CD4-positive, alpha-beta T cell treated with Interleukin-17A for 4 hours (primary cell): ENCODE measurements at places on chromosomes 1 and 21.

DNA sequence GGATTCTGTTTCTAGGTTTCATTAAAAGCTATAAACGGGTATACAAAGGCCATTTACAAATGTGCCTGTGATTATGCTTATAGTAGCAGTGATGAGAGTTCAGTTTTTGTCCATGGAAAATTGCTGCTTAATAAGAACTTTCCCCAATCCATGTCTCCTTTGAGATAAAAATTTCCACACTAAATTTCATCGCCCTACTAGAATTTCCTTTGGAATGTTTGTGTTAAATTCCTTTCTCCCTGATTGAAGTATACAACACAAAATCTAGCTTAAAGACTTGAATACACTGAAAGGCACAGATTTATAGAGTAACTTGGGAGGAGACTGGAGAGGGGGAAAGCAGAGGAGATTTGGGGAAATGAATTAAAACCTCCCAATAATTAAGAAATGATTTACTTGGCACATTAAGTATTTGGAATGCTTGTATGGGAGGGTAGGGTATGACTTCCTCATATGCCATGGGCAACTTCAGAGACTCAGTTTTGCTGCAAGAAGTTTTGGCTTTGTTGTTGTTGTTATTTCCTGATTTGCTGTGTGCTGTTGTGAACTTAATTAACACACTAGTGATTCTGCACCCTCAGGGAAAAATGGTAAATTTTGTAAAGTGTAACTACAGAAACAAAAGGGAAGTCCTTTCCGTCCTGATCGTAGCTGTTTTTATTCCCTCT, 157.6 kb upstream of the LMO4 start:
- no peak for DNase-seq

- DNase-seq: no peak
These were observed 867.4 kb upstream of the ADGRL2 start for GRCh38 chr1:80933346-80933745.

GRCh38 chr1:21149855-21150432, 26.8 kb downstream of the EIF4G3 start:
- DNase-seq: no peak

DNA sequence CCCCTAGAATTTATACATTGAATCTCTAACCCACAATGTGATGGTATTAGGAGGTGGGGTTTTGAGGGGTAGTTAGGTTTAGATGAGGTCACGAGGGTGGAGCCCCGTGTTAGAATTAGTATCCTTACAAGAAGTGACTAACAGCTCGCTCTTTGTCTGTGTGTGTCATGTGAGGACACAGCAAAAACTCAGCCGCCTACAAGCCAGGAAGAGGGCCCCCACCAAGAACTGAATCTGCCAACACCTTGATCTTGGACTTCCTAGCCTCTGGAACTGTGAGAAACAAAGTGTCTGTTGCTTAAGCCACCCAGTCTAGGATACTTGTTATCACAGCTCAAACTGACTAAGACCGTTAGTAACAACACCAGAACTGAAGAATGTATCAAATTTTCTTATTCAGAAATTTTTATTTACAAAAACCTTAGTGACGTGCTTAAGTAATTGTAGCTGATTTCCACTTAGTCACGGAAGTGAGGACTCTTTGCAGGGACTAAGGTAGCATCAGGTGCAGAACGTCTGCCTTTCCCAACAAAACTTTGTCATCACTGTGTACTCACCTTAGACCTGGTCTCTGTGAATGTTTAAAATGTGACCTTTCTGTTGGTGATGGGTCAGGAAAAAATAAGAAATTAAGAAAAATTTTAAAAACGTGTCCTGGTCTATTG, 24.5 kb upstream of the LRRC8C start:
- DNase-seq: peak; percentile 82

GRCh38 chr1:86516335-86516734, 30.5 kb upstream of the CLCA4 start:
- no peak for DNase-seq

GRCh38 chr1:114135786-114136185, 17.9 kb downstream of the SYT6 start:
- no peak for DNase-seq

- no peak for DNase-seq
These were observed 17.8 kb upstream of the PTGFR start for GRCh38 chr1:78472851-78473496.

DNA sequence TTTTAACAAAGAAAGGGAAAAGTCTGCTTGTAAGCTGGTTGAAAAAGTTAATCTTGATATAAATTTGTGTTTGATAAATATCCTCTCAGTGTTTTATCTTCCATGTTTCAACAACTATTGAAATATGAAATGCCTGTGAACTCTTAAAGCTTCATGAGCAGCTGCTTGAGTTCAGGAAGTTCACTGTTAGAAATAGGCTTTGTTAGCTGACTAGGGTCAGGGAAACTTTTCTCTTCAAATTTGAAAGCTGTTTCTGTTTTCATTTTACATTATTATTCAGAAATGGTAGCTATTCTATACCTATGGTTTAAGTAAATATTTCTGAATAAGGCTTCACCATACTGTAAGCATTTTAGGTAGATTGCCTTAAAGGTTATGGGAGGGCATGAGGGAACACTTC, 191.7 kb downstream of the HS2ST1 start:
- no peak for DNase-seq

- DNase-seq: no peak
These were observed 8.6 kb downstream of the E2F2 start for GRCh38 chr1:23522244-23522982.

DNA sequence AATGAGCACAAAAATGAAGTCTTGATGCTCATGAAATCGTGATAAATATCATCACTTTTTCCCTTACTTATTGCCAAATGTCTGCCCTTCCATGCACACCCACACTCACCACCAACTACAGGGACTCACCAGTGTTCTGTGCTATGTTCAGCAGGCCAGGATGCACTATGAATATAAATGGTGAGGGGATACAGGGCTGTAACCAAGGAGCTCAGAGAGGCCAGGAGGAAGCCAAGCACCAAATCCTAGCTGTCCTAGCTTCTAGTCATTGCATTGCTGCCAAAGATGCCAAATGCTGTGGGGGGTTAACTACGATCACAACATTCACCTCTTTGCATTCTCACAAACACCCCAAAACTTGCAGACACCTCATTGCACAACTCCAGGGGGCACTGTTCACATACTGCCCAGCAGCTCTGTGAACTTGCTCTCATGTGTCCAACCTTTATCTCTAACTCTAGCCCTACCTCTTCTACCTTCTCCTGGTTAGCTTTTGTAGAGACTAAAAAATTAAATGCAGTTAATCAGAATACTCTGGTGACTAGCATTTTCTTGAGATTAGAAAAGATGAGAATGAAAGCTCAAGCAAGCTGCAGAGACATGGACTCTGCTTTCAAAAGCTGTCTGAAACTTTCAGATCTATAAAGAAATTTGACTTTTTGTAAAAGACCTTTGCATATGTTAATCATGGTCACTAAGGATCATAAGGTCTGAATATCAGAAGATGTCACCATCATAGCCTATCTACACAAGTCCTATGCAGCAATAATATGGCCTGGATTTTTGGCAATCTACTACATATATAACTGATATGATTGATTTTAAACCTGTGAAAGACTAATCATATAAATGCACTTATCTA, 13.9 kb upstream of the KIF14 start:
- DNase-seq: no peak

DNA sequence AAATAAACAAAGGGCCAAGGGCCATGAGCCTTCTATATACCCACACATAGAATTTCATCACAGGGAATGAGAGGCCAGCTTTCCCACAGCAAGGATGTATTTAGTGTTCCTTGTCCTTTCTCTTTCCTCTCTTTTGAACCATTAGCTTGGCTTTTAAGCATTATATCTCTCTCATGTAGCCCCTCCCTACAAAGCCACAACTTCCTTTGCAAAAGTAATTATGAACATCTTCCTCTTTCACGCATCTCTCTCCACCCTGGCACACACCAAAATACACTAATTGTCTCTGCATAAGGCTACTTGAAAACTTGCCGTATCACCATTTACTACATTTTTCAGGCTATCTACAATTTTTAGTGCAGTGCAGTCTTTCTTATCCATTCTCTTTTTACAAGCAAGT, 1.9 kb upstream of the AK5 start:
- peak; percentile 7 for DNase-seq

GRCh38 chr21:16376673-16377072, 646.9 kb downstream of the USP25 start:
- DNase-seq: no peak

GRCh38 chr21:45050797-45051489, 23.4 kb upstream of the ADARB1 start:
- DNase-seq: no peak

DNA sequence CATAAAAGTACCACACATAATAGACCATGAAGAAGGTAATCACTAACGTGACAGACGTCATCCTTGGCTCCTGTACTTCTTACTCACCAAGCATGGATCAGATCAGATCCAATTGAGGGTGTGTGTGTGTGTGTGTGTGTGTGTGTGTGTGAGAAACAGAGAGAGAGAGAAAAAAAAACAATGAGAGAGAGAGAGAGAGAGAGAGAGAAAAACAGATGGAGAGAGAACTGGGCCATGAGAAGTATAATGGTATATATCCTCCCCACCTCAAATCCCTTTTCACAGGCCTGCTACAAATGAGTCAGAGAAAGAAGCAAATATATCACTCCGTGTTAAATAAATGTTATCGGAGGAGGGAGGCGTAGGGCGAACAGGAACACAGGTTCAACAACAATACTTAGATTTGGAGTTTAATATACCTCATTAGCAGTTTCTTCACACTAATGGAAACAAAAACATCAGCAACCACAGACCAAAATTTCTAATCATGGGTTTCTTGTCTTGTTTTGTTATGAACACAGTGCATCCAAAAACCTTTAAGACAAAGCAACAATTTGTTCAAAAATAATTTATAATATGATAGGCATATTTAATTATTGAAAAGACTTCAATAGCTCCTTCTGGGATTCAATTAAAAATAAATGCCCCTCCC, 45.3 kb downstream of the TIAM1 start:
- DNase-seq: no peak

GRCh38 chr21:26397545-26397944, 175.5 kb downstream of the CYYR1 start:
- DNase-seq: no peak

DNA sequence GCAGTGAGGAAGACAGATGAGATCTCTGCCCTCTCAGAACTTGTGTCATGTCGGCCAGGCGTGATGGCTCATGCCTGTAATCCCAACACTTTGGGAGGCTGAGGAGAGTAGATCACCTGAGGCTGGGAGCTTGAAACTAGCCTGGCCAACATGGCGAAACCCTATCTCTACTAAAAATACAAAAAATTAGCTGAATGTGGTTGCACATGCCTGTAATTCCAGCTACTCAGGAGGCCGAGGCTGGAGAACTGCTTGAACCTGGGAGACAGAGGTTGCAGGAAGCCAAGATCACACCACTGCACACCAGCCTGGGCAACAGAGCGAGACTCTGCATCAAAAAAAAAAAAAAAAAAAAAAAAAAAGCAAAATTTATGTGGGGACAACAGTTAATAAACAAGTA, 40.9 kb upstream of the RALGPS2 start:
- DNase-seq: no peak

DNA sequence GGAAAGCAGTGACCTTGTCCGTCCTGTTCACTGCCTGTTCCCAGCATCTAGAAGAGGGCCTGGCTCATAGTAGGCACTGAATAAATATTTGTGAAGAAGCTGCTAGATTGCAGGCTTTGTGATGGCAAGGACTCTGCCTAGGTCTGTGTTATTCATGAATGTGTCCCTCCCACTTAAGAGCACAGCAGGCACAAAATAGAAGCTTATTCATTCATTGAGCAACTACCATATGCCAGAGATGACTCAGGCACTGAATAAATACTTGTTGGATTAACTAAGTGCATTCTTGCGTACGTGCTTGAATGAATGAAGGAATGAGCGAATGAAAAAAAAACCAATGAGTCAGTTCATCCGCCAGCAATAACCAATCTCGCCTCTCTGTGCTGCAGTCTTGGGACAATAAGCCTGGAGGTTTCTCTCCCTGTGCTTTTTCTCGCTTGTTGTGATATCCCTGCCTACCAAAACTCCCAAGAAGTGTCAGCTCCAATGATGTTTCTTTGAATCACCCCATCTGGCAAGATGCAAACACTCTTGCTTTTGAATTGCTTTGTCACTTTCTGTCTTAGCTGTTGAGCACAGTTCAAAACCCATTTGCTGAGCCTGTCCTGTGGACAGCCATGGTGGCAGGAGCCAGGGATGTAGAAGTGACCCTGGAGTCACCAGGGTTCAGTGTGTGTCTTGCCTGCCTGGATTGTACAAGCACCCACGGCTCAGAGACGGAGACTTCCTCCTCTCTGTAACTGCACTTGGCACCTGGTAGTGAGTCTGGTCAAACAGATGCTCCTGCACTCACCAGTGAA, 143.9 kb downstream of the KAZN start:
- no peak for DNase-seq

DNA sequence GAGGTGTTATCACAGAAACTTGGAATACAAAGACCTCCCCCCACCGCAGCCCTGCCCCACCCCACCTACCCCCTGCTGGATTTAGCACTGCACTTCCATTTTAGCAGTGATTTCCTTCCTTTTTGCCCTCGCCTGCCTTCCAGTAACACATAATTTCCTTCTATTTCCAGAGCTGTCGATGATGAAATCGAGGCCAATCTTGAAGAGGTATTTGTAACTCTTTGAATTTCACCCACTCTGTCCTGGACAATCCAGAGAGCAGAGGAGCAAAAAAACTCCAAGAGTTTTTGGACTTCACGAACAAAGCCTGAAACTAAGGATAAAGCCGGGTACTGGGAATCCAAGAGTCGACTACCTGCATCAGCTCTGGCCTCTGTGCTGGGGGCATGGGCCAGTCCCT, 49.1 kb downstream of the CAPN2 start:
- DNase-seq: no peak

- no peak for DNase-seq
These were observed 54.6 kb downstream of the TOMM20 start for GRCh38 chr1:235073968-235074522.

GRCh38 chr1:218811497-218811896, 362.2 kb upstream of the LYPLAL1 start:
- DNase-seq: no peak

GRCh38 chr1:65630855-65631254, 161.8 kb upstream of the PDE4B start:
- DNase-seq: no peak

DNA sequence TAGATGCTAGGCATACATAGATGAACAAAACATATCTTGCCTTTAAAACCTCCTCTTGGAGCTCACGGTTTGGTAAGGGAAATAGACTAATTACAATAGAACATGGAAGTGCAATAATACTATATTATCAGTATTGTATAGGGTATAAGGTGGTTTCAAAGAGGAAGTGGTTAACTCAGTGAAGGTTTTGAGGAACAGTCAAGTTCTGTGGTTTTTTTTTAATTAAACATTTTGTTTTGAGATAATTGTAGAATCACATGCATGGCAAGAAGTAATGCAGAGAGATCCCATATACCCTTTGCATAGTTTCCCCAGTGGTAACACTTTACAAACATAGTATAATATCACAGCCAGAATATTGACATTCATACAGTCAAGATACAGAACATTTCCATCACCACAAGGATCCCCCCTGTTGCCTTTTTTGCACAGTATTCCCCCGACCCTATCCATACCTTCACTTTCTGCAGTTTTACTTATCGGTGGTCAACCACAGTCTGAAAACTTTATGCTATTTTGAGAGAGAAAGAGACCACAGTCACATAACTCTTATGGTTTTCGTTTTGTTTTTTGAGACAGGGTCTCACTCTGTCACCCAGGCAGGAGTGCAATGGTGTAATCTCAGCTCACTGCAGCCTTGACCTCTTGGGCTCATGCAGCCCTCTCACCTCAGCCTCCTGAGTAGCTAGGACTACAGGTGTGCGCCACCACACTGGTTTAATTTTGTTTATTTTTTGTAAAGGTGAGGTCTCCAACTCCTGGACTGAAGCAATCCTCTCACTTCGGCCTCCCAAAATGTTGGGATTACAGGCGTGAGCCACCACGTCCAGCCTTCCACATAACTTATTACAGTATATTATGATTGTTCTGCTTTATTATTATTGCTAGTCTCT, 60.5 kb upstream of the KIAA1614 start:
- DNase-seq: no peak
